ENCODE measurements at places on chromosomes 3 and 15.

DNA sequence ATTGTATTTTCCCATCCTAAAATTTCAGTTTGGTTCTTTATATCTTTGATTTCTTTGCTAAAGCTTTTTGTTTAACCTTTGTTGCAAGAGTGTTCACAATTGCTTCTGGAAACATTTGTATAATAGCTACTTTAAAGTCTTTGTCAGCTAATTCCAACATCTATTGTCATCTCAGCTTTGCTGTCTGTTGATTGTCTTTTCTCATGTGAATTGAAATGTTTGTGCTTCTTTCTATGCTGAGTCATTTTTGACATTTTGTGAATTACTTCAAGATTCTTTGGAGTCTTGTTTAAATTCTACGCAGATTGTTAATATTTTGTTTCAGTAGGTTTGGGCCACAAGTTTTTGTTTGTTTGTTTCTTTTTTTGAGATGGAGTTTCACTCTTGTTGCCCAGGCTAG is 73.2 kb downstream of the SUCNR1 start:
- no peak for DNase-seq

GRCh38 chr3:69451594-69451993 is 65.7 kb upstream of the FRMD4B start:
- DNase-seq: no peak

- no peak for DNase-seq
Observed at GRCh38 chr15:69090197-69090948, 70.1 kb upstream of the GLCE start.

DNA sequence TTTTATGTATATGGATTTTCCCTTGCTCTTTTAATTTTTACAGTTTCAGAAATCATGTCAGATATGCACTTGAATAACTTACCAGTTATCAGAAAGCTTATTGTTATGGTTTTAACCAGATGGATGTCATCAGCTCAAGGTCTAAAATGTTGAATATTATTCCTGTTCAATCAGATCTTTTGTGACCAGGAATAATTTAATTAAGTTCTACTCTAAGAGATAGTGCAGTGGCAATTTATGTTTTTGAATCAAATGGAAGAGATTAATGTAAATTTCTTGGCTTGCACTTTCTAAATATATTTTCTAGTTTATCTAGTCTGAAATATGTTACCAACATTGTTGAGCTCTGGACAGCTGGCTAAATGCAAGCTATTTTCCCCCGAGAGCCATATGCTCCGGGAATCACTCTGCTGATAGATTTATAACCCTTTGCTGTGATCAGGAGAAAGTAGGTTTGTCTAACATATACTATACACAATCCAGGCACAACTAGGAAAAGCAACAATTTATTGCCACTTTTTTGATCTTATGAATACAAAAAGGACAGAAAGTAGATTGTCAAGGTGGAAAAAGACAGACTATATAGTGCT is 76.8 kb upstream of the CD96 start:
- DNase-seq: no peak

- no peak for DNase-seq
Observed at GRCh38 chr3:16884748-16885592, at the start of gene PLCL2. PLCL2 (plus strand) TSS chr3:16884955; CDS start chr3:16885040, 85 bp downstream.

- DNase-seq: no peak
Observed at GRCh38 chr15:43249699-43250203, 17.0 kb downstream of the TGM5 start.

- no peak for DNase-seq
Observed at GRCh38 chr3:56135941-56136340, 332.3 kb downstream of the ERC2 start.

DNA sequence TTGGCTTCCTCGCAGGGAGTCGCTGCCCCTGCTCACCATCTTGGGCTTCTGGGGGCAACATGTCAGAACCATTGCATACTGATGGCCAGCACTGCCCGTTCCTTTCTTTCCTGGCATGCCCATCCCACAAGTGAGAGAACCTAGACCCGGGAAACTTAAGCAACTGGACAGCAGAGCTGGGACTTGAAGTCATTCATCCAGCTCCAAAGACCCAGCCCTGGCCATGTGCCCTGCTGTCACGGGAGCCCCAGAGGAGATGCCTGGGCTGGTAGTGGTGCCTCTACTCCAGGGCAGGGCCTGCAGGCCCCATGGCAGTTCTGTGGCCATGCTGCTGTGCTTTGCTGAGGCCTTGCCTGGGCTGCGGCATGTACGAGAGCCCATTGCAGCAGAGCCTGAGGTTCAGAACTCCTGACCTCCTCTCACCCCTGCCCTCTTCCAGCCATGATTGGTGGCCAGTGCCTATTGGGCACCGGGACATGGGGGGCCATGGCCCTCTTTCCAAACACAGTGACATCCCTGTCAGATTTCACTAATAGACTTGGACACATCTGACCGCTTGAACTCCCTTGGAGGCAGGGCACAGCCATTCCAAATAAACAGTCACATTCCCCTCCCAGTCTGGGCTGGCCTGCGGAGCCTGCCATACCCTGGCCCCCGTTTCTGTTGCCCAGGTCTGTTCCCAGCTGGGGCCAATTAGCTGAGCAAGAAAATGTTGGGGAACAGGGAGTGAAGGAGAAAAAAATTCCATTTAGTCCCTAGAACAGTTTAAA is 115.9 kb downstream of the EEFSEC start:
- no peak for DNase-seq

DNA sequence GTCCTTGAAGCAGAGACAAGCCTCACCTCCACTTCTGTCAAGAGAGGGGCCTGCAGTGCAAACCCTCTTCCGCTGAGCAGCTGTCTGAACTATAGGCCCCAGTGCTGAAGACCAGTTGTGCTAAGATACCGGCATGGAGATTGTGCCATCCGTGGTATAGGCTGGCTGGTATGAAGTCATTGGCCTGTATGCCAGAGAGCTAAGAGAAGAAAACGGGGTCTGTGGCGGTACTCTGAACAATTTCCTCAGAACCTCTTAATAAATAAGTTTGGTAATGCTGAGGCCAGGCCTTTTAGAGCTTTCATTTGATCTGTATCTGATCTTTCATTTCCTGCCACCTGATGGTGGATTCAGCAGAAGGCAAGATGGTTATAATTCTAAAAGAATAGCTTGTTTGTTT is 123.0 kb downstream of the LRIG1 start:
- DNase-seq: no peak

GRCh38 chr3:95813244-95813643 is 1001.1 kb upstream of the EPHA6 start:
- DNase-seq: no peak

GRCh38 chr3:68088636-68089035 is 434.2 kb upstream of the SUCLG2 start:
- DNase-seq: no peak

- DNase-seq: no peak
Observed at GRCh38 chr15:82074610-82075009, 28.8 kb upstream of the MEX3B start.

DNA sequence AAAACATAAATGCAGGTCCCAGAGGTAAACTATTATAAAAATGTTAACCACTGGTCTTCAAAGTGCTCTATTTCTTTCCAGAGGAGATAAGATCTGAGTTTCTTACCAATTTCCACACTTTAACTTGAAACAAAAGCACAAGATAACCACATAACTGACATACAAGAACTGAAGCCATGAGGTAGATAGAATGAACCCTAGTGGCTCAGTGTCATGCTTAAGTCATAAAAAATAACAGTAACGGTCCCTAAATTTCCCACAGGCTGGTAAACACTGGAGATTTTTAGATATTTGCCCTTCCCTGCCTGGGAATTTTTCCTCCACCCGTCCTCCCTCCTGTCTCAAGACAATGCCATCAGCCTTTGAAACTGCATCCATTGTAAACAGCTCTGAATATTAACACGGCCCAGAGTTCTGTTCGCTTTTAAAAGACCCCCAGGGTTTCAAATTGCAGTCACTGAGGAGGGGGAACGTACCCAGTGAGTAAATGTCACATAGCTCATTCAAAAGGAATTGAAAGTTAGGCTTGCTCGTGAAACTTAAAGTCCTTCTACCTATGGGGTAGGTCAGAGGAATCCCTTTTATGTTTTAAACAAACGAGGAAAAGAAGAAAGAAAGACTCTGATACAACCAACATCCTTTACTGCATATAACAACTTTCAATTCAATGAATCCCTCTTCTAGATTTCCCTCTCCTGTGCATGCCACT is 5.7 kb downstream of the LRIG1 start:
- DNase-seq: no peak

GRCh38 chr3:155972885-155973584 is 102.6 kb downstream of the GMPS start:
- DNase-seq: no peak

DNA sequence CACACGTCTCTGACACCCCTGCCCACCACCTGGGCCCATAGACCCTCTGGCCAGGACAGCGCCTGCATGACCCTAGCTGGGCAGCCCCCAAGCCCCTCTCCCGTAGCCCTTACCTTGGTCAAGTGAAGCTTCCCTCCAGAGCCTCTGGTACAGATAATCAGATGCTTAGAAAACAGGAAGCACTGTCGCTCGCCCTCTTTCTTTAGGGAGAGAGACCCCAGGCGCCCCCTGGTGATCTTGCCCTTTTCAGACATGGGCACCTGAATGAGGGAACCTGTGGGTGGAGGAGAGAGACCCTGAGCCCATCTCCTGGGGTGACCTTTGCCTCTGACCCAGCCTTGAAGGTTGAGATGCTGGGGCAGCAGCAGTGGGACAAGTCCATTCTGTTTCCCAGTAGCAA is 65.4 kb downstream of the RASGRF1 start:
- DNase-seq: no peak

GRCh38 chr3:11136830-11137626 is 17.3 kb upstream of the HRH1 start:
- peak; percentile 75 for DNase-seq

- no peak for DNase-seq
Observed at GRCh38 chr3:155912579-155913190, 42.2 kb downstream of the GMPS start.

DNA sequence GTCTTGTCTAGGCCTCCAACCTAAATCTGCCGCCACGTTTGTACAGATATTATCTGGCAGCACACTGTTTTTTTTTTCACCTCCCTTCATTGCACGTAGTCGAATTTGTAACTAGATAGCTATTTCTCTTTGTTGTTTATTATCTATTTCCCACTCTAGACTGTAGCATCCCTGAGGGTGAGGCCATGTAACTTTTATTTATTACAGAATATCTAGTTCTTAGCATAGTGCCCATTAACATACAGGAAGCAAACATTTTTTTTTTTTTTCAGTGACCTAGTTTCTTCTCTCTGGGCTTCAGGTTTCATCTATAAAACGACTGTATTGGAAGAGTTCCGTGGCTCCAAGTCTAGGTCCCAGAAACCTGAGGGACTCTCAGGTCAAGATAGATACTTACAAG is 354.3 kb downstream of the FGF12 start:
- DNase-seq: no peak

DNA sequence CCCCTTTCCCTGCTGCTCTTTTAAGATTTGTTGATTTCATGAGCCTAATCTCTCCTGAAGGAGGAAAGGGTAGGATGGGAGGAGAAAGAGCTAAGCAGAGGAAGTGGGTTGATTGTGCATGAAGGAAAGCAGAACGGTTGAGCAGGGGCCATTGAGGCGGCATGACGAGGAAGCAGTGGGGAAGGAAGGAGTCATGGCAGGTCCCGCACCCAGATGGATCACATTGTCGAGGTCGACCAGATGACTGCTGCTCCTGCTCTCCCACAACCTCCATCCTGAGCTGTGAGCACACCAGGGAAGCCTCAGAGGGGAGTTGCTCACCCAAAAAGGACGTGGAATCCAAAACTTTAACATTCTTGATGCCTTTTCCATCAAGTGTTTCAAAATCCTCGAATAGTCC is 42.8 kb downstream of the ABTB1 start:
- no peak for DNase-seq

GRCh38 chr15:75348562-75349350 is 1.9 kb downstream of the NEIL1 start:
- no peak for DNase-seq

DNA sequence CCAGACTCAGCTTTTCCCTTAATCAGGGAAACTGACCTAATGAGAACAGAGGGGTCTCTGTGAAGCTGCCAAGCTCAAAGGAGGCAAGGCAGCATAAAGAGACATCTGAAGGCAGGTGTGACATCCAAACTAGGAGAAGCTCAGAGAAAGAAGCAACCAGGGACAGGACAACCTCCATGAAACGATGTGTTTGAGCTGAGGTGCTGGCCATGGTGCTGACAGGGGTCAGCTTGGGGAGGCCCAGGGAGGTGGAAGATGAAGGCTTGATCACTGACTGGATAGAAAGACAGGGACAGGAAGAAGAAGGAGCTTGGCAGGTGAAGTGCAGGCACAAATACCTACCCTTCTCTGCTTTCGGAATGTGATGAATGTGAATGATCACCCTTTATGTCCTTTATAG is 179.5 kb upstream of the NSMCE3 start:
- no peak for DNase-seq

- no peak for DNase-seq
Observed at GRCh38 chr3:54999811-55000210, 72.0 kb upstream of the LRTM1 start.

DNA sequence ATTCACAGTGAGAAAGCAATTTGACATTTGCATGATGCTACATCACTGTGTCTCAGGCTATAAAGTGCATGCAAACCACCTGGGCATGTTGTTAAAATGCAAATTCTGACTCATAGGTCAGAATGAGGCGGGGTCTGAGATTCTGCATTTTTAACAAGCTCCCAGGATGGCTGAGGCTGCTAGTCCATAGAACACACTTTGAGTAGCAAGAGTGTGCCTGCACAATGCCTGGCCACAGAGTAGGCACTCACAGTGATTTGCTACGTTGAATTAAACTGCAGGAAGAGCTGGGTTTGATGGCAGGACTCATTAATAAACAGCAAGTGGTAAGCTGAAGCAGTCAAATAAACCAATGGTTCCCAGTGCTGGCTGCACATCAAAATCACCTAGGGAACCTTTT is 48.1 kb downstream of the NTRK3 start:
- DNase-seq: no peak

- no peak for DNase-seq
Observed at GRCh38 chr3:100936931-100937330, 56.3 kb downstream of the ABI3BP start.

DNA sequence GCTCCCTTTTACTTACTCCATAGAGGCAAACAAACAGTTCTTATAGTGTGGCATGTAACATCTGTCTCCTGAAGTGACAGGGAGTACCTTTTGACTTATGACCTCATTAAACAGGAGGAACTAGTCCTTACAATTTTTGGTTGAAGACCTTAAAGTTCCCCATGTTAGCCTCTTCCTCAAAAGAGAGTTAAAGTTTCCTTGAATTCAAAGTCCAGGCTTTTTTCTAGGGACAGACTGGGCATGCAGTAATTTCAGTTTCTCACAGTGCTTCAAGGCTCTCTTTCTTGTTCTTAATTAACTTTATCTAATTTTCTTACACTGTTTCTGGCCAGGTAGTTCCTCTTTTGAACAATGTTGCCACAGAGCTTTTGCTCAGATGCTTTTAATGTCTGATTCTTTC is 12.1 kb downstream of the GOLM2 start:
- no peak for DNase-seq

DNA sequence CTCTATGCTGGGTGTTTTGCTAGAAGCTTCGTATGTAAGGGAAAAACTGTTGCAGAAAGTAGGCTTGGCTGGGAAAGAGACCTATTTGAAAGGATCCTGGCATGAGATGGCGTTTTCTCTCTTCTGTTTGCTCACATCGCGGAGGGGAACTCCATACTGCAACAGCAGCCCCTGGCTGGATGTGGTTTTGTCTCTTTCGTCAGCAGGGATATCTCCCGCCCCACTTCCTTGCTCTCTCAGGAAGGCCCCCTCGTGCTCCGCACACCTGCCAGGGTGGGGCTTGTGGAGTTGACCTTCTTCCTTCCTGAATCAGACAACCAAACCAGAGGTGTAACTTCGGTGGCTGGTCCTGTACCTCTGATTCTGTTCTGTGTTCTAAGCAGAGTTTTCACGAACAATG is 26.4 kb upstream of the MYZAP start:
- no peak for DNase-seq

- DNase-seq: no peak
Observed at GRCh38 chr15:54675241-54675640, 521.5 kb downstream of the RSL24D1 start.
